ENCODE measurements at places on chromosomes 13 and 19.
A peak's percentile ranks its signal among the peaks of the same experiment; 100 is the strongest.

GRCh38 chr19:57302020-57302465 lies 18.2 kb upstream of the ZNF543 start:
- DNase-seq, result peak; percentile 2

- DNase-seq, result peak; percentile 66
These were observed 97.1 kb upstream of the SPATA13 start for GRCh38 chr13:24063281-24063877.

- no peak for DNase-seq
These were observed 5.1 kb downstream of the COL4A1 start for GRCh38 chr13:110301606-110302553.

DNA sequence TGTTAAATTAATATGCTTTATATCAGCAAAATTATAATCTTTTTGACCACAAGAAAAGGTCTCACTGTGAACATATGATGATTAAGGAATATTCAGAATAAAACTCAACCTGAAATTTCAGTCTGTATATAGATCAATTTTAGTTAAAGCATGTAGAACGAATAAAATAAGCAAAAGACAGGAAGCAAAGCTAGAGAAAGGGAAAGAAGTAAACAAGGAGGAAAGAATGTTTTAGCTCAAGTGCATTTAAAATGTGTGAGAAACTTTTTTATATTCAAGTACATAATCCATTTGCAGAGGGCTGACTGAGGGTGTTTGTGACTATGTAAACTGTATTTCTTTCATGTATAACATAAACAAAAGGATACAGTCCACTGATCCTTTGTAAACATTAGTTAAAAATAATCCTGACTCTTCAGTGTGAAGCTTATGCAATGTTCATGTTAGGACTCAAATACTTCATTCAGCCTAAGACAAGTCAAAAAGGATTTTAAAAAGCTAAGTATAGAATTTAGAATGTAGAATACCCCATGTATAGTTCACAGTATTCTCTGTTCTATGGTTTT lies 472.1 kb downstream of the DIAPH3 start:
- DNase-seq, result peak; percentile 43

DNA sequence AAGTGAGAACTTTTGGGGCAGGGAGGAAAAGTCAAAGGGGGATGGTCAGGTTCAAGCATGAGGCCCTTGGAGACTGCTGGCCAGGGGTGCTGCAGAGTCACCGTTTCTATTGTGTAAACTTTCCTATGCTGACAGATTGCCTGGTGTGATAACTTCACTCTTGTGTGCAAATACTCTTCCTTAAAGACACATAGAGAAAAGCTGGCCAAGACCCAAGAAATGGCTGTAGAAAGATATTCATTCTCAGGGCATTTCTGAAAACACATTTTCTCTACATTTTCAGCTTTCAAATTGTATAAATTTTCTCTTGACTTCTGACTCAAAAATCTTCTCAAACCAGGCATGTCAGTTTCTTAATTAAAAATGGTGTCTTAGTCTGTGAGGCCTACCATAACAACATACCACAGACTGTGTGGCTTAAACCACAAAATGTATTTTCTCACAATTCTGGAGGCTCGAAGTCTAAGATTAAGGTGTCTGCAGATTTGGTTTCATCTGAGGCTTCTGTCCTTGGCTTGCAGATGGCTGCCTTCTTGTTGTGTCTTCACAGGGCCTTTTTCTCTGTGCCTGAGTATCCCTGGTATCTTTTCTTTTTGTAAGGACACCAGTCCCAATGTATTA lies 304.5 kb downstream of the KCNRG start:
- no peak for DNase-seq

GRCh38 chr13:89214185-89214584 lies 1543.0 kb downstream of the SLITRK5 start:
- DNase-seq, result no peak

- DNase-seq, result no peak
These were observed 5.3 kb downstream of the FGF21 start for GRCh38 chr19:48760504-48761205.

- DNase-seq, result no peak
These were observed 53.6 kb upstream of the C1QTNF9B start for GRCh38 chr13:23950736-23951510.

DNA sequence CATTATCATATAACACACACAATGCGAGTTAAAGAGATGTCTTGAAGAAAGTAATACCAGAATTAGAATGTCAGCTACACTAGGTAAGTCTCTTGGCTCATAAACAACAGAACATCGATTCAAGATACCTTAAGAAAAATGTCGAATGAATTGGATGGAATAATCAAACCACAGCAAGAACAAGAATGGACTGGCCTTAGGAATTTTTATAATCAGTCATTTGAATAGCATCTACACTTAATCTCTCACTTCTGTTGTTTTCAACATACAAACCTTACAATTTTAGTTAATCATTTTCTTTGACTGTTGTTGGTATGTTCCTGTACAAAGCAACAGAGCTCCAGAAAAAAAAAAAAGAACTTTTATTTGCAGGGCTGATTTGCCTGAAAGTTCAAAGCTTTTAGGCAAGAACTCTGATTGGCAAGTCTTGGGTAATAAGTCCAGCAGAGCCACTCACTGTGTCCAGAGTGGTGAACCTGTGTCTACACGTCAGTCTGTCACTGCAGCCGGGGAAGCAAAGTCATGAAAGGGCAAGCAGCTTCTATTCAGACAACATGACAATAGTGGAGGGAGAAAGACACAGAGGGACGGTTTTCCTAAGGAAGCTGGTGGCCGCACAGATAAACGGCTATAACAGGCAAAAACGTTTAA lies 1026.1 kb upstream of the MIR17HG start:
- no peak for DNase-seq
